H4 (cell line): ENCODE measurements at places on chromosomes 4 and X. TPM values are rescaled to one million over a fixed set of nuclear protein-coding genes. Genes with fewer than 3 reads are reported as not detected.

ADAM29 gene
- not detected in 2 replicates for total RNA-seq

KLB gene
- total RNA-seq, result not detected in 2 replicates

FGB gene
- 1.2 TPM in 1 of 2 replicates, not detected in the other for total RNA-seq

NDNF gene
- total RNA-seq, result 2.4 and 2.7 TPM in 2 replicates

SHOX gene
- 0.08 TPM in 1 of 2 replicates, not detected in the other for total RNA-seq

JAKMIP1 gene
- 0.21 and 0.64 TPM in 2 replicates for total RNA-seq

F8A3 gene
- 0.41 and 5.0 TPM in 2 replicates for total RNA-seq
